Hepatic stellate cell (primary cell): ENCODE measurements at places on chromosomes 2 and 18.

- DNase-seq, result no peak
These were observed 230.5 kb downstream of the FIGN start for GRCh38 chr2:163505281-163505680.

GRCh38 chr2:1742681-1743395, 1.5 kb downstream of the PXDN start:
- peak; percentile 90 for DNase-seq

GRCh38 chr2:149021761-149022160, 16.7 kb upstream of the LYPD6B start:
- DNase-seq, result no peak

- no peak for DNase-seq
These were observed 5.5 kb downstream of the COL6A3 start for GRCh38 chr2:237408335-237409000.

GRCh38 chr2:229943171-229943570, 20.9 kb downstream of the FBXO36 start:
- DNase-seq, result no peak

GRCh38 chr18:21265971-21266673, 24.1 kb downstream of the GREB1L start:
- no peak for DNase-seq

DNA sequence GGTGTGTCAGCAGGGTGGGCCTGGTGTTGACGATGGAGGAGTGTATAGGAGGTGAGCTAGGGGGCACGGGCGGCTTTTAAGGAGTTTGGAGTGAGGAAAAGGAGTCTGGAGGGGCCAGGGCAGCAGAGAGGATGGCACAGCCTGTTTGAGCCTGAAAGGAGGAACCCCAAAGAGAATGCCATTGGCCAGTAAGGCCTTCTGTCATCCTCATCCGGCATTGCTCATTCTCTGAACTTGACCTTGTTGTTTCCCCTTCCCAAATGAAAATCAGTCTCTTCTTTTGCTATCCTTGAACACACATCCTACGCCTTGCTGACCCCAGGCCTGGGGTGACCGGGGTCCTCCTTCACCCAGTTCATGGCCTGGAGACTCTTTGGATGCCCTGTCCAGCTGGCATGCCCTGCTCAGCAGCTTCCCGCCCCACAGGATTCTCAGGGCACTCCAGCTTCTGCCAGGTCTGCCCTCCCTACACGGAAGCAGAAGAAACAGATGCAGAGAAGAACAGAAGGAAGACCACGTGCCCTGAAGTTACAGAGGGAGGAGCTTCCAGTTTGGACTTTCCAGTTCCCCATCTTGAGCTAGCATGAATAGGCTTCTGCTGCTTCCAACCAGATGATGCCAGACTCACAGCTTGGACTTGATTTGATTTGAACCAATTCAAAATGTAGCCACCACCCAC, 20.5 kb upstream of the KIF3C start:
- no peak for DNase-seq

GRCh38 chr2:144526831-144527230, 6.9 kb upstream of the ZEB2 start:
- DNase-seq, result no peak

DNA sequence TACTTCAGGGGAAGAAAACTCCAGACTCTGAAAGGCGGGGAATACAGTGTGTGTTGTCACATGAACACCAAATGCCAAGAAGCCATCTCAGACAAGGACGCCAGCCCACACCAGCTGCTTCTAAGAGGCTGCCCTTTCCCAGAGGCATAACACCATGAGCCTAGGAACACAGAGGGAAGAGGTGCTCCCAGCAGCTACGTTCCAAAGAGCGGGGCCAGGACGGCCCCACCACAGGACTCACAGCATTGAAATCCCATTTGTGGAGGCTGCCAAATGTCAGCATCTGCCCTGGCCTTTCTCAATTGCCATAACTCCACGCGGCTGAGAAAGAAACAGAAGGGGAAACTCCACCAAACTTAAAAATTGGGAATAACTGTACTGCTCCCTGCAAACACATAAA, 20.1 kb upstream of the ID2 start:
- DNase-seq, result peak; percentile 36

- peak; percentile 7 for DNase-seq
These were observed 86.9 kb upstream of the RBBP8 start for GRCh38 chr18:22846088-22846683.

- DNase-seq, result no peak
These were observed 168.7 kb upstream of the HDAC4 start for GRCh38 chr2:239569401-239570090.

GRCh38 chr2:22904126-22904684, 480.8 kb upstream of the KLHL29 start:
- DNase-seq, result no peak

DNA sequence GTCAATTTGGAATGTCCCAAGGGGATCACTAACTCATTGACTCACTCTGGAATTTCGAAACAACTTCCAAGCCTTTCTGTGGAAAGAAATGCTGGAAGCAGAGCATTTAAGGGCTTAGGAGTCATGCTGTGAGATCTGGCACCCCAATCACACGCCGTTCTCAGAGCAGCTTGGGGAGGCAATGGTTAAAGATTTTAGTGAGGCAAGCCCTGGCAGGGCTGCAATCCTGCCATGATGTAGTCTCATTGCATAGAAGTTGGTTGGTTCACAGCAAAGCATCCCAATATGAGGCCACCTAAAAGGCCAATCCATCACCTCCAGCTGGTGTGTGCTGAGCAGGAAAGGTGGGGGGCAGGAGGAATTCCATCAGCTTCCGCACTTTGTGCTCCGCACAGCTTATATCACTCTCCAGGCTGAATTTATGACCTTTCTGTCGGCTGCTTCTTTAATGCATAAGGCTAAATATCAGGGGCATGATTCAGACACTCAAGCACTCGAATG, 1043.9 kb upstream of the POU3F3 start:
- DNase-seq, result no peak

GRCh38 chr2:106158871-106159270, 35.2 kb downstream of the UXS1 start:
- no peak for DNase-seq

- DNase-seq, result no peak
These were observed 1888.3 kb upstream of the CELF4 start for GRCh38 chr18:39453882-39454281.

GRCh38 chr2:63734510-63734909, 107.2 kb upstream of the UGP2 start:
- no peak for DNase-seq

DNA sequence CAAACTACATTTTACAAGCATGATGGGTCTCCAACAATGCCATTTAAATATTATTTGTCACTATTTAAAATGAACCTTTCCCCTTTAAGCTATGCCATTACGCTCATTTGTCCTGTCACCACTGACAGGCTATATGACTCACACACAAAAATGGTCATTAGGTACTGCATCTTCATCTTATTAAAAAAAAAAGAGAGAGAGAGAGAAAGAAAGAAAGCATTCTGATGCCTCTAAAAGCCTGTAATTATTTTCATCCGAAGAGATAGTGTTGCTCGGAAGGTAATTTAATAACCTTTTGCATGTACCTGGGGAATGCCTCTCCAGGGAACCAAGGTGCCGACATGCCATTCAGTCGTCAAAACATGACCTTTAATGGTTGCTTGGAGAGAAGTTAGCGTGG, 226.7 kb downstream of the ARHGAP15 start:
- no peak for DNase-seq

DNA sequence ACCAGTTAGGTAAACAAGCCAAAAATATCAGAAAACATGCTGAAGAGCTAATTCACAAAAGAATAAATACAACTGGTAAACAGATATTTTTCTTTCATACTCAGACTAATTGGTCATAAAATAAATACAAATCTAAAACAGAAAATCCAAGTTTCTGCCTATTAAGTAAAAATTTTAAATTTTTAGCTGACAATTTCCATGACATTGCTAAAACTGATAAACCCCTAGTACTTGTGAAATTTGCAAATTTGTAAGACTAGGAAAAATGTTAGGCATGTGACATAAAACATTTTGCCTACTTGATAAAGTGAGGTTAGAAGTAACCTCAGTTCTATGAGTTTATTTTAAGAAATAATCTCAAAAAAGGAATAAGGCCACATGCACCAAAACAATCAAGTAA, 356.1 kb downstream of the LRATD1 start:
- no peak for DNase-seq

- DNase-seq, result no peak
These were observed 8.2 kb upstream of the RMP24 start for GRCh38 chr18:35964319-35964718.

DNA sequence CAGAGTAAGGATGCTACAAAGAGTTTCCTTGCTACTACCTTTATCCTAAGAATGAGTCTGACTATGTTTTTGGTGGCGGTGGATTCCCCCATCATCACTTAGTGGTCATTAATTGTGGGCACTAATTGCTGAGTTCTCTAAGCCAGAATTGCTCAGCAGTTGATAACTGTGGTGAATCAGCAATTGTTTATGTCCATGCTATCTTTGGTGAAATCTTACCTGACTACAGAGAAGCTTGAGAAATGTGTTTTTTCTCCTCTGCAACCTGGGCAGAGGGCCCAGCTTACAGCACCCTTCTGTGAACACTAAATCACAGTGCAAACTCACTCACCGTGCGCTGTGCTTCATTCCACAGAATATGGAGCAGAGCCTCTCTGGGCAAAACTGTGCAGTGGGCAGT, 683.6 kb downstream of the CNTNAP5 start:
- DNase-seq, result no peak

DNA sequence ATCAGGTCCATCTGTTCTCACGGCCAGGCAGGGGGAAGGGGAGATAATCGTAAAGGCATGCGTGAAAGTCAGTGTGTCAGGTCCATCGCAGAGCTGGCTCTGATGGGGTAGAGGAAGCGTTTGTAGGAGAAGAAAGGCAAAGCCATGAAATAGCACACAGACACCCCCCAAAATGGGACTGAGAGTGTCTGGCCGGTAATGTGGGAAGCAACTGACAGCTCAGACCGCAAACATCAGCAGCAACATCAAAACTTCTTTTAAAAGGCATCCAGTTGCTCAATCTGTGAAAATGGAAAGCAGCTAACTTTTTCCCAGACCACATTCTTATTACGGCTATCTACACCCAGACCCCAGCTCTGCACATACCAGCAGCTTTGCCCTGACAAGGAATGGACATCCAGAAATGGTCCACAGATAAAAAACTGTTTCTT, 232.6 kb downstream of the EN1 start:
- no peak for DNase-seq

DNA sequence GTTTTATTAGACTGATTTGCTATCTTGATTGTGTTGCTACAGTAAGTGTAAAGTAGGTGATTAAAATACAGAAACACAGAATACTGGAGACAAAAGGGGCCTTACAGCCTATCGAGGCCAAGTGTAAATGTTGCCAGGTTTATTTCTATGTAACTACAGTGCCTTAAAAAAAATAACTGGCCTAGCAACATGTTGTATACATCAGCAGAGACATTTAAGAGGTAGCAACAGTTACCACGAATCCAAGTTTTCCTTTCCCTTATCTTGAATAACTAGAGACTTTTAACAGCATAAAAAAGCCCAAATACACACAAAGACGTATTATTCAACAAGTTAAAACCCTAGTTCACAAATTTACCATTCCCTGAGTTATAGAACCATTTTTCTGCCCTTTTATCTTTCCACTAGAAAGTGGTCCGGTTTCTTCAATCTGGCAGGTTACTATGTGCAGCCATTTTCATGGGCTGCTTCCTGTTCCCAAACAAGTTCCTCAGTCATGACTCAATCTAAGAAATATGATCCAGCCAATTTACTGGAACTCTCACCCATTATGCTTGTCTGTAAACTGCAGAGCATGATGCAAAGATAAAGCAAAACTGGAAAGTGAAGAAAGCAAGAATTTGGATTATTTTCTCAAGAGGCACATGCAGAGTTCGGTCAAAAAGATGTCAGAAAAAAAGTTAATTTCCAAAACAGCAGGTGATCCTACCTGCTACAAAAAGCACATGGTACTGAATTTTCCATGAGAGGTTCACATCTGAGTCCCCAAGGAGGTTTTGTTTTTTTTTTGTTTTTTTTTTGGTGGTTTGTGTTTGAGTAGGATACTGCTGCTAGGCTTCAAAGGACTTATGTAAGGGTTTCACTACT, 22.2 kb downstream of the NFE2L2 start:
- DNase-seq, result peak; percentile 88

GRCh38 chr2:151840216-151841046, 12.2 kb upstream of the ARL5A start:
- no peak for DNase-seq
